ENCODE measurements at places on chromosomes 11 and 22. TPM values are rescaled to one million over a fixed set of nuclear protein-coding genes. Genes with fewer than 3 reads are reported as not detected.

- DNase-seq, result no peak
These were observed 180.3 kb downstream of the HIPK3 start for GRCh38 chr11:33437529-33437928.

GRCh38 chr11:125559888-125560287 lies 9.4 kb upstream of the EI24 start:
- DNase-seq, result no peak

GRCh38 chr11:41659985-41660384 lies 200.5 kb upstream of the LRRC4C start:
- no peak for DNase-seq

GRCh38 chr11:24794064-24794463 lies 297.2 kb downstream of the LUZP2 start:
- DNase-seq, result no peak

DNA sequence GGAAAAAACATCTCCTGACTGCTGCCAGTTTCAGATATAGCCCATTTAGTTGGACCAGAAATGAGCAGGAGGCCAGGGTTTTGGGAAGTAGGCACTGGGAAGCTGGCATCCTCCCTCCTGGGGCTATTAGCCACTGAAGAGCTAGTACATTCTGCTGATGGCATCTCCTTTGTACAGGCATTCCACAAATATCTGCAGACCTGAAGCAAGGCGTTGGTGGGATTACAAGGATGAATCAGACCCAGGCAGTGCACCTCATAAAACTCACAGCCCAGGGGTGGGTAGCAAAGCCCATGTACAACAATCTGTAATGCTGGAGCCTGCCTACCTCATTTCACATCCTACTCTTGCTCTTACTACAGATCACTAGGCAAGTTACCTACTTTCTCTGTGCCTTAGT lies 27.5 kb upstream of the POU2AF1 start:
- no peak for DNase-seq

NXPE4 gene
- polyA plus RNA-seq, result not detected

OR8A1 gene
- polyA plus RNA-seq, result not detected

GRCh38 chr11:79150320-79150719 lies 290.5 kb downstream of the TENM4 start:
- no peak for DNase-seq

GRCh38 chr11:128530118-128531074 lies 57.0 kb downstream of the ETS1 start:
- DNase-seq, result no peak
